ENCODE measurements at places on chromosomes 16 and 17.

DNA sequence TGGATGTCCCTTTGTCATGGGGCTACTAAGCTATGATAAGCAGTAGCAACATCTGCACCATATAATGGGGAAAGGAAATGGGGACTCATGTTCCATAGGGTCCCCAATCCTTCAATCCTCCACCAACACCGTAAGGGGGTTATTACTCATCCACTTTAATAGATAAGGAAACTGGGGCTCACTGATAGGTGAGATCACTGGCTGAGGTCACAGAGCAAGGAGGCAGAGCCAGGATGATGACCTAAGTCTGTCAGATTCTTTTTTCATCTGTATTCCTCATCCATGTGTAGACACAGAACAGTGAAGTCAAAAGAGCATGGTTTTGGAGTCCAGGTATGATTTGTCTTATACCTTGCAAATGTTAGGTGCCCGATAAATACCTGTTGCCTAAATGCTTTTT is 10.5 kb upstream of the ADAMTS18 start:
- DNase-seq = no peak

DNA sequence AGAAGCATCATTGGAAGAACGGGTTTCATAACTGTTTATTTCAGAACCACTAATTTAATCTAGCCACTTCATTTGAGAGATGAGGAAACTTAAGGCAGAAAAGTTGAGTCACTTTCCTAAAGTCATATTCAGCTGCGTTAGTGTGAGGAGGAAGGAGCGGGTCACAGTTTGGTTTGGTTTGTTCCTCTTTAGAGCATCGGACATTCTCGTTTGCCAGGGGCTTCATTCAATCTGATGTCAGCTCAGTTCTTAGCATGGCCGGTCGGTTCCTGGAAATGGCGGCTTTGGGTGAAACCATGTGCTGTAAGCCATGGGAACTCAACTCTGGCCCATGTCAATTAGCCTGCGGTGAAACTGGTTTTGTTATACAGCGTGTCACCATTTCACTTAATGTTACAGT is 186.5 kb downstream of the LGALS9B start:
- DNase-seq = no peak

DNA sequence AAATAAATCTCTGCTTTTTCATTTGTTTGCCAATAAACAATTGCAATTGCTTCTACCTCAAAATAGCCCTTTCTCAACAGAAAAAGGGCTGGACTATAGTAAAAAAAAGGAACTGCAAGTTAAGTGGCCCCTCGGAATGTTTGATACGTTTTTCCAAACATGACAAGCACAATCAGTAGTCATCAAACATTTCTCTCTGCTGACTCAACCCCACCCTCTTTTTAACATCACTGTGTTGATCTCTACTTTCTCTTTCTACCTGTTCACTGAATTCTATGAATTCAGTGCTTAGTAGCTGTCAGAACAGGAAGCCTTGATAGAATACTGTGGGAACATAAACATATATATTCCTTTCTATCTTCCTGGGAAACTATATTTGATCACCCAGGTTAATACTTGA is 116.5 kb upstream of the AXIN2 start:
- DNase-seq = no peak

DNA sequence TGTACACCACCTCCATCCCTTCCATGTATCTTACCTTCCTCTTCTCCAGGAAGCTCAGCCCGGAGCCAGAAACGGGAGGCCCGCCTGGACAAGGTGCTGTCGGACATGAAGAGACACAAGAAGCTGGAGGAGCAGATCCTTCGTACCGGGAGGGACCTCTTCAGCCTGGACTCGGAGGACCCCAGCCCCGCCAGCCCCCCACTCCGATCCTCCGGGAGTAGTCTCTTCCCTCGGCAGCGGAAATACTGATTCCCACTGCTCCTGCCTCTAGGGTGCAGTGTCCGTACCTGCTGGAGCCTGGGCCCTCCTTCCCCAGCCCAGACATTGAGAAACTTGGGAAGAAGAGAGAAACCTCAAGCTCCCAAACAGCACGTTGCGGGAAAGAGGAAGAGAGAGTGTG is 756 bp upstream of the MVP start:
- DNase-seq = no peak

- DNase-seq = no peak
These were observed 7.6 kb downstream of the PPM1E start for GRCh38 chr17:58763263-58763662.

- no peak for DNase-seq
These were observed 61.1 kb downstream of the MRC2 start for GRCh38 chr17:62688398-62689160.

All from DND-41 (cell line).